ENCODE measurements at places on chromosomes 5 and 9.

GRCh38 chr5:96279801-96280542 lies 153.1 kb downstream of the PCSK1 start:
- DNase-seq = no peak

DNA sequence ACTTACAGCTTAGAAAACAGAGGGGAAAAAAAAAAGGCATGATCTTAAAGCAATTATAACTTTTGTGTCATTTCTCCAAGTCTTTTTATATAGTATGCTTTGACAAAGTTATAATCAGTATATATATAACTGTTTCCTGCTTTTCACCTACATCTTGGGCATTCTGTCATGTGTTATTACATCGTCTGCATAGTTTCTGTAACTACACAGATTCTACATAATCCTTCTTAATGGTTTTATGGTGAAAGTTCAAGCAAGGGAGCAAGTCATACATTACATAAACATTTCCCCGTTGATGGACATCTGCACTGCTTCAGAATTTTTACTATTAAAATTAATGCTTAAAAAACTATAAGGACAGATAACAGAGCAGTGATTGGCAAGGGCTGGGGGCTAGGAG lies 12.1 kb downstream of the FEM1C start:
- no peak for DNase-seq

DNA sequence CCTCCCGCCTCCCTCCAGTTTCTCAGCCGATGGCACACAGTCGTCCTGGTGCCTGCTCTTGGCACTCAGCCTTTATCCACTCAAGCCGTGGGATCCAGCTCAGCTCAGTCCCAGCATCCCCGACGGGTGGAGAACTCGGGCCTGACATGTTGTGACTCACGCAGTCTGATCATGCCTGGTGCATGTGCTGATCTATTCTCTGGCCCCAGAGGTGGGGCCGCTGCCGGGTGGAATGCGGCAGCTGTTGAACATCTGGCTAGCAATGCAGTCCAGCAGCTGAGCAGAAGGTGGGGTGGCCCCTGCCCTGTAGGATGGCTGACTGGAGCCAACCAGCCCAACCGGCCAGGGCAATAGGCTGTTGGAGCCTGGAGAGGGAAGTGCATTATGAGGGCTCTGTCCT lies 1.7 kb upstream of the AIF1L start:
- no peak for DNase-seq

- DNase-seq = no peak
Measured at GRCh38 chr5:40492056-40492455, 187.7 kb upstream of the PTGER4 start.

GRCh38 chr5:14663734-14664269 lies 716 bp upstream of the OTULIN start:
- no peak for DNase-seq

All from immature natural killer cell (primary cell).